ENCODE measurements at places on chromosomes 6 and 20.
A peak's percentile ranks its signal among the peaks of the same experiment; 100 is the strongest.

- DNase-seq, result peak; percentile 85
Measured at GRCh38 chr20:1827974-1828785, 67.0 kb upstream of the SIRPA start.

- DNase-seq, result no peak
Measured at GRCh38 chr6:29839917-29840316, 12.3 kb downstream of the HLA-G start.

- no peak for DNase-seq
Measured at GRCh38 chr6:45027126-45027525, 301.0 kb upstream of the RUNX2 start.

DNA sequence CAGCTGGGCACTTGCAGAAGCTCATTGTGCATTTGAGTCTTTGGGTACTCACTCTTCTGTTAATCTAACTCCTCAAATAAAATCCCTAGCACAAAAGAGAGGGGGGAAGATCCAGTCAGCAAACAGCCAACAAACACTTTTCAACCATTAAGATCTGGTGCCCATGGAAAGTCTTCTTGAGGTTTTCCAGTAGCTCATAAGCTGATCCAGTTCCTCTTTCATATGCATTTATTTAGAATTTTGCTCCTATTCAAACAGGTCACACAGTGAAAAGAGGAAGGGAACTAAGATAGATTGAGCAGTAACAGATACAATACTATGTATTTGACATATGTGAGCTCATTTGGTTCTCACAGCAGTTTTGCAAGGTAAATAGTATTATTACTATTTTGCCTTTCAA is 38.6 kb downstream of the HLA-DPB1 start:
- no peak for DNase-seq

DNA sequence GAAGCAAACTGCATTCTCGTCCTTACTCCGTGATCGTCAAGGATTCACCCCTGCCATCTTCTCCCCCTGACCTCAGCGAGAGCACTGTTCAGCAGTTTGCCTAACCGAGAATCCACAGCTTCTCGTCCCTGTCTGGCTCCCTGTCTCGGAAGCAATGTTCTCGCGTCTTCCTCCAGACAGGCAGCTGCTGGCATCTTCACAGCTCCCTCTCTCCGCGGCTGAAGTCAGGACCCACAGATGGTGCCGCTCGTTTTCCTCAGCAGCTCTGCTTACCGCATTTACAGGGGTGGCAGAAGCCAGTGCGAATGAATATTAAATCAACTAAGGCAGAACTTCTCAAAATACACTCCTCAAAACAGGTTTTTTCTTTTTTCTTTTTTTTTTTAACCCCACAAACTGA is 18.9 kb upstream of the SLC22A2 start:
- no peak for DNase-seq

DNA sequence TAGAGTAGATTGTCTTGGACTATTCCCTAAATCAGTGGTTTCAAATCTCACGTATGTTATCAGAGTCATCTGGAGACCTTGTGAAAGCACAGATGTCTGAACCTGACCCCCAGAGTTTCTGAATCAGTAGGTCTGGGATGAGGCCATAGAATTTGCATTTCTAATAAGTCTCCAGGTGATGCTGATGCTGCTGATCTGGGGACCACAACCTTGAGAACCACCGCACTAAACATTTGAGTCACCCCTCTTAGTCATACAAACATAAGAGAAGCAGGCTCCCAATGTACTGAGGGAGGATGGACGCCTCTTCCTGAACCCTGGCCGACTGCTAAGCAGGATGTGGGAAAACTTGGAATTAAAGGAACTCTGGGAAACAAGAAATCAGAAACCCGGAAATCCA is 187.8 kb upstream of the PRDM1 start:
- DNase-seq, result peak; percentile 94

GRCh38 chr20:61045876-61046585 is 206.0 kb upstream of the CDH4 start:
- no peak for DNase-seq

DNA sequence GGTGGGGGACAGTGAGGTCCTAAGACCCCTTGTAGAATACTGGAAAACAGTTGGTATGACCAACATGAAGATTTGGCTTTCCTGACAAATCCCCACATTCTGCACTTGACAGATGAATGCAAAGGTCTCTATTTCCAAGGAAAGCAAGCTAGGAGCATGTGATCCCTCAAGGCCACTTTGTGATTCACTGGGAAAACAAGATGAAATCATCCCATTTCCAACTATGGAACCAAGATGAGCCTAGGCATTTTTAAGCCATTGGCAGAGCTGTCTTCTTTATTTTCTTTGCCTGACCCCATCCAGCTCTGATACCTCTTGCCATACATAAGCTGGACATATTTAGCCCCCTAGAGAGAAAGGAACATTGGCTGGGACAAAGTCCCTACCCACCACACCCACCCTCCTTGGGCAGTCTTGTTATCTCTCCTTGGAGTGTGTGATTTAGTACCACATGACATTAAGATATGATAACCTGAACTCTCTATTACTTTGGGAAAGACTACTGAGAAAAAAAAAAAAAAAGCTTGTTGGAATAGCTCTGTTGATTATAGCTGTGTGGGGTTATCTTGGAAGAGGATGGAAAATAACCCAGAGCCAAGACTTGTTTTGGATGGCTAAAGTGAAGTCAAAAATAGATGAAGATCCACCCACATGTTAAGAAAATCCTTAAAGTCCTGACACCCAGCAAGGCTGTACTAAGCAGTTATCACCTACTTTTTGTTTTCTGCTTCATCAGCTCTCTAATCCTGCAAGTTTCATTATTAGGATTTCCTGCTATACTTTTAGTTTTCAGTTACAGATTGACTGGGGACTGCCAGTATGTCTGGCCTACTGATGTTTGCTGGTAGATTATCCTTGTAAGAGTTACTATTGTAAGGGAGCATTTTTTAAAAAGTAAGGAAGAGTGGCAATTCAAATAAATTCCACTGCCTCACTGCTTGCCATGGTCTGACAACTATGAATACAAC is 90.1 kb upstream of the PREP start:
- no peak for DNase-seq
